ENCODE measurements at places on chromosomes 4 and X. TPM values are rescaled to one million over a fixed set of nuclear protein-coding genes. Genes with fewer than 3 reads are reported as not detected.
A peak's percentile ranks its signal among the peaks of the same experiment; 100 is the strongest.

Gene CRMP1
- polyA plus RNA-seq = not detected

Gene TLR6
- polyA plus RNA-seq = 0.18 TPM

Gene TAF7L
- not detected for polyA plus RNA-seq

Gene NWD2
- polyA plus RNA-seq = not detected

Gene ZNF711
- 6.8 TPM for polyA plus RNA-seq

Gene LGI2
- polyA plus RNA-seq = not detected

Gene SYP
- polyA plus RNA-seq = 2.0 TPM

Gene NPY2R
- polyA plus RNA-seq = not detected

- peak; percentile 25 for DNase-seq
Observed at GRCh38 chrX:1222531-1223241, 10.2 kb upstream of the CRLF2 start.

DNA sequence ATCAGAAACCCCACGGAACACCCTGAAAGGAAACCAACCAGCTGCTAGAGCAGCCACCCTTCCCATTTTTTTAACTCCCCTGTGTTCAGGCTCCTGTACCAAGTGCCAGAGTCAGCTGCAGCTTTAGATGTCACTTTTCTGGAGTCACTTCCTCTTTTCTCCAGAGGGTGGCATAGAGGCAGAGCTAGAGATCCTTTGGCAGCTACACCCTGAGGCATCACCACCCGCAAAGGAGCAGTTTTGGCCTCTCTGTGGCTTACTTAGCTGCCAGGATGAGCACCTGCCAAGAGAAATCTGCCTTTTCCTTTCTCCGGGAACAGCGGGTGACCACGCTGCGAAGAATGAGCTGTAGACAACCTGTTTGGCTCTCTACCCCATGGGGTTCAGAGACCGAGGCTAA, 58.0 kb upstream of the CHRDL1 start:
- no peak for DNase-seq

DNA sequence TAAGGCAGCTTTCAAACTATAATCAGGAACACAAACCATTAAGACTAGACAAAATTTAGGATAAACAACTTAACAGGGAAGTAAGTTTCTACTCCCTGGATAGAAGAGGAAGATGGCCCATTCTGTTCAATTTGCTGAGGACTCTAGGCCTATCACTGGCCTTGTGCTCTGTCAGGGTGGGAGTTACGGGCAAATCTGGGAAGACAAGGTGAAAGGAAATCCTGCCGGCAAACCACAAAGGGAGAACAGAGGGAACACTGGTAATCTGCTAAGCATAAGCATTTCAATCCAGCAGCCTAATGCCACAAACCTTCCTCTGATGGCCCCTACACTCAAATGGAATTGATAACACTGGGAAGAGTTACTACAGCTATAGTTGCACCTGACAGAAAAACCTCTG, 8.3 kb downstream of the GPR82 start:
- DNase-seq = no peak

GRCh38 chr4:4439782-4440181, 52.9 kb downstream of the NSG1 start:
- no peak for DNase-seq

DNA sequence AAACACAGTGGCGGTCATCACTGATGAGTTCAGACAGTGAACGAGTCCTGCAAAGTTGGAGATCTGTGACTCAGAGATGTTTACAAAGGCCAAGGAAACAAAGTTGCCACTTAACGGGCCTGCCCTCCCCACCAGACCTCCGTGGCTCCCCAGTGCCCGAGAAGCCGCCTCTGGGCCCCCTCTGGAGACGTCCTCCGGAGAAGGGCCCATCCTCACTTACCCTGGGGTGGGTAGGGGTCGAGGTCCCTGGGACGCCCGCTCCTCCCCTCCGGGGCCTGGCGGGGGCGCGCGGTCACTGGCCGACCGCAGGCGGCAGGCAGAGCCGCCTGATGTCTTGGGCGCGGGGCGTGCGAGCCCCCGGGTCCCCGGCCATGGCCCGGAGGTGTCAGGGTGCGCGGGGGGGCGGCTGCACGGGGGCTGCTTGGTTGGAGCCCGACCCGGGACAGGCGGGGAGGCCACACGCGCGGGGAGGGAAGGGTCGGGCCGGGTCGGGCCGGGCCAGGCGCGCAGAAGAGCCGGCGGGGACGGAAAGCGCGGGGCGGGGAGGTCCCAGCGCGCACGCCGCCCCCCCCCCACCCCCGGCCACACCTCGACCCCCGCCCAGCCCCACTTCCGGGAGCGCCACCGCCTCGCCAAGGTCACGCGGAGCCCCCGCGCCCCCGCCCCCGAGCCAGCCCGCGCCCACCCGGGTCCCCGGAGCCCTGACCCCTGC, 529 bp downstream of the DHRSX start:
- DNase-seq = peak; percentile 18

- DNase-seq = no peak
Observed at GRCh38 chr4:182904211-182904761, 12.9 kb downstream of the DCTD start.

- no peak for DNase-seq
Observed at GRCh38 chr4:54861201-54861600, 203.4 kb downstream of the KIT start.

DNA sequence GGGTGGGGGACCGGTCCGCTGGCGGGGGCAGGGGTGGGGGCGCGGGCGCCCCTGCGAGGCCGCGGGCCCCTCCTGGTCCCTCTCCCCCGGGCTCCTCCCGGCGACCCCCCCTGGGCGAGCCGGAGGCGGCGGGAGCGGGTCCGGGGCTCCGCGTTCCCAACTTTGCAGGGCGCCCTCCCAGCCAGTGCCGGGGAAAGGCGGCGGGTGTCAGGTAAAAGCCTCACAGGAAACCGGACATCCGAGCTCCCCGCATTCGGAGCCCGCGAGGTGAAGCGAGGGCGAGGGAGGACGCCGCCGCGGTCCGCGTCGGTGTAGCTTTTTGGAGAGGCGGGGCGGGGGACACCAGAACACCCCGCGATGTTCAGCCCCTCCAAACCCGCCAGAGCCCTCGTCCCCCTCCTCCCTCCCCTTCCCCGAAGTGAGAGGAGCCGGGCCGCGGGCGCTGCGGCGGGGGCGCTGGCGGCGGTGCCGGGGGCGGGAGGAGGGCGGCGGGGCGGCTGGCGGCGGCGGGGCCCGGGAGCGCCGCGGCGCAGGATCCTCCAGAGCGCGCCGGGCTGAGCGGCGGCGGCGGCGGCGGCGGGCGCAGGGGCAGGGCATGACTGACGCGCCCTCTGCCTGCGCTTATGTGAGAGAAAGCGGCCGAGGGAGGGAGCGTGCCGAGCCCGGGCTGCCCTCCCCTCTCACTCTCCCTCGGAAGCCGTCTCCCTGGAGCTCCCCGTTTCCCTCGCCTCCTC, at the start of gene VEGFC:
Gene VEGFC, minus strand, starts transcription at position 597 of the 734 bp plus-strand sequence. CDS start 611 bp downstream, outside the sequence.
- DNase-seq = peak; percentile 3

DNA sequence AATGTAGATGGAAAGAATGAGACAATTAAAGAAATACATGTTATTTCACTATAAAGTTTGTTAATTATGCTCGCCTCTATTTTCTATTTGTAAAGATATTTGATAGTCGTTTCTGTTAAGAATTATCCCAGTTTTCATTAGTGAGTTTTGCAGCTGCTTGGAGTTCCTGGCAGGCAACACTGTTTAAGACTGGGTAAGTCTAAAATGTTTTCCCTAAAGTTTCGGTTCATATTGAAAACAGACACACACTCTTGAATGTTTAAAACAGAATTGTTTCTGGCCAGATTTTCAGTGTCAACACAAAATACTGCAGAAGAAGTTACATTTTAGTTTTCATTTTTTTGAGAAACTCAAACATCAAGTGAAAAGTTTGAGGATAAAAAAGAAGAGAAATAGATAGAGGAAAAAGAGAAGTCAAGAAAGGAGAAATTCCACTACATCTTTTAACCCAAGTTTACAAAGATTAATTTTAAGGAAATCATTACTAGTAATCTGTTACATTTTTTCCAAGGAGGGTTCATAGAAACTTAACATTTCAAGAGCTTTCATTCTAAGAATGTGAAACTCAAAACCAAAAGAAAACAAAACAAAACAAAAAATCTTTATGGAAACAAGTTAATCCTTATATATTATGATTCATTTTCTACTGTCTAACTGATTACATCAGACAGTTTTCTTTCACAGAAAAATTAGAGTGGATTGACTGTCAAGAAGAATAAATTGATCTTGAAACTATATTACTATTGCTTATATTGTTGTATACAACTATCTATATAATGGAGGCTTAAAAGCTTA, 305.5 kb downstream of the FAT4 start:
- no peak for DNase-seq

DNA sequence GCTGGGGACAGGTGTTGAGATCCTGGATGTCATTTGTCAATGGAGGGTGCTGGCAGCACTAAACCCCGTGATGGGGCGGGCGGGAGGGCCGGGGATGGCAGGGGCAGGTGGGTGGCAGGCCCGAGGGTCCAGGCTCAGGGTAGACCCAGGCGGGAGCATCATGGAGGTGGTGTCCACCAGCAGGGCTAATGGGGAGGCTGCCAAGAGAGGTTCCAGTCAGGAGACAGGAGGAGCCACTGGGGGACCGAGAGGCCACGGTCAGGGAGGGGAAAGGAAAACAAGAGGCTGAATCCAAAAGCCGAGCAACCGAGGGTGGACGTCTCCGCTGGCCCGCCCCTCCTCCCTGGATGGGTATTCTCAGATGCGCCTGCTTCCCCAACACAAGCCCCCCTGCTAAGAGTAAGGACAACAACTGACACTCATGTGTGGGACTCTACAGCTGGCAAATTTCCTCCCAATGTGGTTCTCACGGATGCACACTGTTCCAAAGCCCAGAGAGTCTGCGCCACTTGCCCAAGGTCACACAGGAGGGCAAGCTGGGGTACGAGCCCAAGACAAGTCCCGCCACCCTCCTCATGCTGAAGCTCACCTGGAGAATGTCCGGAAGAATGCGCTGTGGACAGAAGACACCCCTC, 132.0 kb downstream of the CPZ start:
- no peak for DNase-seq

DNA sequence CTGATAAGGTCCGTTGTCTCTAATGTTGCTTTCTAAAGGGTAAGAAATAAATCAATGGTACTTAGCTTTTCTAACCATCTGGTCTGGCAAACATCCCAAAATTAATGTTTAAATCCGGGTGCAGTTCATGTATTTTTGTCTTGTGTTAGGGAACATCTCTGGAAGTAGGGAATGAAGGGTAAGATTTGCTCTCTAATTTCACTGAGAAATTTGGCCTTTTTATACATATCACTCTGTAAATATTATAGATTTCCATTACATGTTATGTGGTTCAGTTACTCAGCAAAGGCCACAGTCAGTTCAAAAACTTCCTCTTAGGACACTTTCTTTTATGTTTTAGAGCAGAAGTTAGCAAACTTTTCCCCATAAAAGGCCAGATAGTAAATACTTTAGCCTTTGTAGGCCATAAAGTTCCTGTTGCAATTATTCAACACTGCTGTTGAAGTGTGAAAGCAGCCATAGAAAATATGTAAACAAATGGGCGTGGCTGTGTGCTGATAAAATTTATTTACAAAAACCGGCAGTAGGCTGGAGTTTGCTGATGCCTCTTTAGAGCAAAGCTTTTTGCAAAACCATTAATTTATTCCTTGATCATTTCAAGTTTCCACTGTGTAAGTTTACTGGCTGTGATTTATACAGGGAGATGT, 218.1 kb downstream of the ANTXR2 start:
- DNase-seq = no peak

DNA sequence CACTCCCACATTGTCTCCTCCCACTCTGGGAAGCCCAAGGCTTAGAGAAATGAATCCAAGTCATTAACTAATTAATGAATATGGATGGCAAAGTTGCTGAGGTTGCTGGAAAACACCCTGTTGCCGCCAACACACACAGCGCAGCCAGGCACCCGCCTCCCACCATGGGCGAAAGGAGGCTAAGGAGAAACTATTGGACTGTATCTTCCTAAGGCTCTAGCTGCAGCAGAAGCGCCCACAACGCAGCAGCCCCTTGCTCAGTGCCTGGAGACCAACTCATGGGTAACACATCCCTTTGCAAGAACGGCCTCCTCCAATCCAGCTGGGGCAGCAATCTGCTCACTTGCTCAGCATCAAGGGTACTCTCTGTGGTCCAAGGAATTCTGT, 34.2 kb downstream of the TSC22D3 start:
- DNase-seq = no peak

- DNase-seq = no peak
Observed at GRCh38 chrX:151727346-151727745, 7.2 kb upstream of the CNGA2 start.

- no peak for DNase-seq
Observed at GRCh38 chr4:109127866-109128265, 174.6 kb downstream of the COL25A1 start.

DNA sequence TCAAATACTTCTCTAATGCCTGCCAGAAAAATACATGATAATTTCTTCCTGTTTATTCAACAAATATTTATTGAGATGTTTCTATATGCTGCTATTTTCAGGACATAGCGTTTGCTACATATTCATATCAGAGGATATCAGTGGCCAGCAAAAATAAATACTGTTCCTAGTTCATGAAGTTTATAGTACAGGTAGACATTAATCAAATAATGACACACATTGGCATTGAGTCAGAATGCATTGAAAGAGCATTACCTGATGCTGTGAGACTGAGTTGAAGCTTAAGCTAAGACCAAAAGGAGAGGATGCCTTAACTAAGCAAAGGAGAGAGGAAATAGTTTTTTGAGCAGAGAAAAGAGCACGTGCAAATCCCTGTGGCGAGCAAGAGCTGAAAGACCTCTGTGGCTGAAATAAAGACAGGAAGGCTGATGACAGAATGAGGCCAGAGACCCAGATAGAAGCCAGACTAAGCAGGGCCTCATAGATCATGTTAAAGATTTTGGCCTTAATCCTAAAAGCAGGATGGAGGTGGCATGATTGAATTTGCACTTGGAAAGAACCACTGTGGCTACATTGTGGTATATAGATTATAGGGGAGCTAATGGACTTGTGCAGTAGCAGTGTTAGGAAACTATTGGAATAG, 36.2 kb downstream of the FAM241A start:
- no peak for DNase-seq

- no peak for DNase-seq
Observed at GRCh38 chr4:6473264-6474052, 1.0 kb upstream of the PPP2R2C start.

All from HepG2 (cell line).